ENCODE measurements at places on chromosomes 7 and 10.

DNA sequence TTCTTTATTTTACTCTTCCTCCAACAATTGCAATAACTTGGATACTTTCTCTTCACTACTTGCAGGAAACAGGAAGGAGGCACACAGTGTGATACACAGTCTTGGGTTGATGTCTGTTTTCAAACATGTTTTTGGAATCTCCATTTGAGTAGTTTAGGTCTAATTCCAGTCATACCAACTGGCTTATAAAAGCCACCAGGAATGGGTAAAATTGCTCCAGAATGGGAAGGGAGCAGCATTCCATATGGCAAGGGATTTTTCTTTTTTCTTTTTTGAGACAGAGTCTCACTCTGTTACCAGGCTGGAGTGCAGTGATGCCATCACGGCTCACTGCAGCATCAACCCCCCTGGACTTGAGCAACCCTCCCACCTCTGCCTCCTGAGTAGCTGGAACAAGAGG, 545.1 kb upstream of the GALNT17 start:
- DNase-seq: no peak

- no peak for DNase-seq
Measured at GRCh38 chr10:85225311-85225710, 896.9 kb downstream of the CCSER2 start.

DNA sequence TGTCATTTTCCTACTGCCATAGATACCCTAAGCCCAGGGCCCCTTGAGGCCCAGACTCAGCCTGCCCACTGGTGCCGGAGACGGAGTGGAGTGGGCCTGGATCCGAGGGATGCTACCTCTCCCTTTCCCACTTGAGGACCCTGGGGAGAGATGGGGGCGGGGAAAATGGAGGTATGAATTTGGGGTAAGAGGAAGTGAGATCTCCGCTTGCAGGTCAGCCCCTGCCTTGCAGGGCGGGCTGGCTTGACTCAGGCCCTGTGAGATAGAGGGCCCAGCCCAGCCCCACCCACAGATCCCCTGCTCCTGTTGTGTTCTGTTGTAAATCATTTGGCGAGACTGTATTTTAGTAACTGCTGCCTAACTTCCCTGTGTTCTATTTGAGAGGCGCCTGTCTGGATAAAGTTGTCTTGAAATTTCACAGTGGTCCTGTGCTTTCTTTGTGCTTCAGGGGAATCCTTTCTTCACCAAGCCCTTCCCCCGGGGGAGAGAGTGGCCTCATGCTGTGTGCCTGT, 13.2 kb downstream of the YKT6 start:
- DNase-seq: no peak

GRCh38 chr7:48171202-48171601, at the start of gene ABCA13:
Gene ABCA13, plus strand, starts transcription at chr7:48171458. Its CDS starts 26 bp downstream, at chr7:48171484.
- no peak for DNase-seq
